ENCODE measurements at places on chromosomes 7 and 10.
A peak's percentile ranks its signal among the peaks of the same experiment; 100 is the strongest.

GRCh38 chr10:73032536-73032935 is 64.1 kb downstream of the P4HA1 start:
- DNase-seq, result no peak

DNA sequence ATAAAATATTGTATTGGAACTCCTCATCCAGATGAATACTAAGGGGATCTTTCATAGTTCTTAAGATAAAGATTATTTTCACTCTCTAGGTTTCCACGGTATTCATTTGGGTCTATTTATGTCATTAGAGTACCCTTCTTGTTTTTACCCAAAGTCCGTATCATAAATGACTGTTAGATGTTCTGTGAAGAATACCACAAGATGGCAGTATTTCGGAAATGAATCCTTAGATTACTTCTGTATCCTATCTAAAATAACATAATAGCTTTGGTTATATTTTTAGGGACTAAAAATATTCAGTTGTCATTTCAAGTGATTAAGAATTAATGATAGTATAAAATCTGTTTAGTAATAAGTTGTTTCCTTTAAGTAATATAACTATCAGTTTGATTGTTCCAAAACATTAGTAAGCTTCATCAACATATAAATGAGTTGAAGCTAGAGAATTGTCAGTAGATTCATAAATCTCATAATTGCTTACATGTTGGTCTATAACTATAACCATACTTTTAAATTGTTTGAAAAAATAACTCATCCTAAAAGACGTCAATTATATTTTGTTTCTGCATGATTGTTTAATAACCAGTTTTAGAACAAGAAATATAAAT is 337.5 kb upstream of the KCND2 start:
- DNase-seq, result no peak

- DNase-seq, result no peak
These were observed 137.6 kb downstream of the NRP1 start for GRCh38 chr10:33196710-33197491.

- DNase-seq, result no peak
These were observed 72.7 kb upstream of the PALS2 start for GRCh38 chr7:24500599-24500998.

DNA sequence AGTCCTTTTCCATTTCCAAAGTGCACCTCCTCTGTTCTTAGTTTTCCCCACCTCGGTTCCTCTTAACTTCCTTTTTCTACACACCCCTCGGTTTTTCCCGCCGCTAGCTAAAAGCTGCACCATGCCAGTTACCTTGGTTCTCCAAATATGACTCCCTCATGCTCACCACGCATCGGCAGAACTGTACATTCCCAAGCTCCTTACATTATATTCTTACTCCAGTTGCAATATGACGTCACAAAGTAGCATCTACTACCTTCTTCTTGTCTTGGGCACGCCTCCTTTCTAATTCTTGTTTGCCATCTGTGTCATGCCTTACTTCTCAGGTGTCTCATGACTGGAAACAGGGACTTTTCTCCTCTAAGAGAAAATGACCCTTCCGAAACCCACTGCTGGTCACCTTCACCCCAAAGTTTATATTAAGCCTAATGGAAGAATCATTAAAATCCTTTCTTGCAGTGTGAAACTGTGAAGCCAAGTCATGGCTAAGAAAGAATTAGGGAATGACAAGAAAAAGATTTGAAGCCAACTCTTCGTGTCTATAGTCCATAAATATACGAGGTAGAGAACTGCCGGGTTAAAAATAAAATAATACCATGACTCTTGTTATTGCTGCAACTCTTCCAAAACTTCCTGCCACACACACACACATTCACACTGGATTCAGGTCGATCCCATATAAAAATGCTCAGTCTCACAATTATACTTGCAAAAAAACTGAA is 1.7 kb downstream of the ESYT2 start:
- no peak for DNase-seq

DNA sequence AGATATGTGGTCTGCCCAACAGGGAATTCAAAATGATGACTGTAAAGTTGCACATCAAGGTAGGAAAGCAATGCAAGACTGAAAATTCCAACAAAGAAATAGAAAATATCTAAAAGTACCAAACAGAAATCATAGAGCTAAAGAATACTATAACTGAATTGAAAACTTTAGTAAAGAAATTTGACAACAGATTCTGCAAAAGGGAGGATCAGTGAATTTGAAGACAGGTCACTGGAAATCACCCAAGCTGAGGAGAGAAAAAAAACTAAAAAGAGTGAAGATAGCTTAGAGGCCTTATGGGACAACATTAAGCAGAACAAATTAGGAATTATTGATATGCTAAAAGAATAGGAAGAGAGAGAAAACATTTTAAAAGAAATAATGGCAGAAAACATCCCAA is 240.6 kb downstream of the SNX13 start:
- DNase-seq, result no peak

- DNase-seq, result no peak
These were observed 483.0 kb upstream of the SORCS1 start for GRCh38 chr10:107647462-107647861.

- DNase-seq, result no peak
These were observed 41.2 kb downstream of the STK17A start for GRCh38 chr7:43624156-43624555.

GRCh38 chr10:8674230-8674629 is 619.7 kb downstream of the GATA3 start:
- DNase-seq, result no peak

- no peak for DNase-seq
These were observed 1509.7 kb upstream of the LRRTM3 start for GRCh38 chr10:65416094-65416493.

- no peak for DNase-seq
These were observed 41.5 kb upstream of the ANAPC16 start for GRCh38 chr10:72174297-72174662.

DNA sequence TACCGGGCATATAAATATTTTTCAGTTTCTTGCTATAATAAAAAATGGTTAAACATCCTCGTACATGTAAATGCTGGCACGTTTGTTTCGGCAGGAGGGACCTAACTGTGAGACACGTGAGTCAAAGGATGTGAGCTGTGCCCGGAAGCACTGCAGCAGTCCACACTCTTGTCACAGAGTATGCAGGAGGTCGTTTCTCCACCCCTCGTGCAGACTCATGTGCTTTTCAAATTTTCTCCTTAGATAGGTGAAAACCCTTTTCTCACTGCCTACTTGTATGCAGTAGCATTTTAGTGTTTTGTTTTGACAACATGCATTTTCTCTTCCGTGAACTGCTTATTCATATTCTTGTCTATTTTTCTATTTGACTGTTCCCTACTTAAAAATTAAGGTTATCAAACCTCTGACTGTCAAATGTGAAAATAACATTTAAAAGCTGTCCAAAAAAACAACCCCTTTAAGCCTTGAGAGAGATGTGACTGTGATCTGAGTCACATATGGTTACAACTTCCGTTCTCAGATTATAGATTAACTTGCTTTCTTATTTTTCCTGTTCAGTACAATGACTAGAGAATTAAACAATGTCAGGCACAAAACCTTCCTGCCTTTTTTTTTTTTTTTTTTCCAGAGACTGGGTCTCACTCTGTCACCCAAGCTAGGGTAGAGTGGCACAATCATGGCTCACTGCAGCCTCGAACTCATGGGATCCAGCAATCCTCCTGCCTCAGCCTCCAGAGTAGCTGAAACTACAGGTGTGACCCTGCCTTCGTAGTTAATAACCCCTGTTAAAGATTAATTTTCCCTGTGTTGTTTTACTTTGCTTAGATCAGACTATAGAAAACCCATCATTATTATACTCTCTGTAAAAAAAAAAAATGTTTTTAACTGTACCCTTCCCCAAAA is 45.1 kb downstream of the DPY19L1 start:
- DNase-seq, result peak; percentile 6

DNA sequence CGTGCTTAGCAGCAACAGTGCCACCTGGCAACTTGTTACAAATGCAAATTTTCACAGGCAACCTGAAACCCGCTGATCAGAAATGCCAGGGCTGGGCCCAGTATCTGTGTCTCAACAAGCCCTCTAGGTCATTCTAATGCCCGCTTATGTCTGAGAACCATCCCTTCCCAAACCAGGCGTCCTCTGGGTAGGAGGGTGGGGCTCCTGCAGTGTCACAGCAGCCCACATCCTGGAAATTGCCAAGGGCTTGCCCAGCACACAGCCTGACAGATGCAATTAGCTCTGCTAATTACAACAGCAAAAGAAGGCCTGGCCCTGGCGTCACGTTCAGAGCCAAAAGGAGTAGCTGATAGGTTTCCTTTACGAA is 15.9 kb downstream of the ITPRIP start:
- no peak for DNase-seq

DNA sequence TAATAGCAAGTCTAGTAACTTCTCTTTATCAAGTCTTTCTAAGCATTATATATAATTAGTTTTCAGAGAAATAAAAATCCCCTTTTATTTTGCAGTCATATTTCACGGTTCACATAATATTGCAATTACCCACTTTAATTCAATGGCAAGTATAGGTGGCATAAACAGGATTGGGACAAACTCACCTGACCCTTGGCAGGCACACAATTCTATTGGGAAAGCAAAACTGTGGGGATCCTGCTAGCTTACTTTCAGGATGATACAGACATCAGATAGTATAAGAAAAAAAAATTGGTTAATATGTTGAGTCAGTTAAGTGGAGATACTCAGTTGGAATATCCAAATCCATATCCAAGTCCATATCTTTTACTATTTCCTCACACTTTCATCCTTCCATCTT is 294.8 kb downstream of the SNX13 start:
- no peak for DNase-seq

GRCh38 chr7:155311826-155312537 is 14.3 kb downstream of the INSIG1 start:
- no peak for DNase-seq

GRCh38 chr10:133072196-133072595 is 15.5 kb upstream of the ADGRA1 start:
- no peak for DNase-seq

- no peak for DNase-seq
These were observed 40.7 kb upstream of the SDK1 start for GRCh38 chr7:3260401-3260715.

DNA sequence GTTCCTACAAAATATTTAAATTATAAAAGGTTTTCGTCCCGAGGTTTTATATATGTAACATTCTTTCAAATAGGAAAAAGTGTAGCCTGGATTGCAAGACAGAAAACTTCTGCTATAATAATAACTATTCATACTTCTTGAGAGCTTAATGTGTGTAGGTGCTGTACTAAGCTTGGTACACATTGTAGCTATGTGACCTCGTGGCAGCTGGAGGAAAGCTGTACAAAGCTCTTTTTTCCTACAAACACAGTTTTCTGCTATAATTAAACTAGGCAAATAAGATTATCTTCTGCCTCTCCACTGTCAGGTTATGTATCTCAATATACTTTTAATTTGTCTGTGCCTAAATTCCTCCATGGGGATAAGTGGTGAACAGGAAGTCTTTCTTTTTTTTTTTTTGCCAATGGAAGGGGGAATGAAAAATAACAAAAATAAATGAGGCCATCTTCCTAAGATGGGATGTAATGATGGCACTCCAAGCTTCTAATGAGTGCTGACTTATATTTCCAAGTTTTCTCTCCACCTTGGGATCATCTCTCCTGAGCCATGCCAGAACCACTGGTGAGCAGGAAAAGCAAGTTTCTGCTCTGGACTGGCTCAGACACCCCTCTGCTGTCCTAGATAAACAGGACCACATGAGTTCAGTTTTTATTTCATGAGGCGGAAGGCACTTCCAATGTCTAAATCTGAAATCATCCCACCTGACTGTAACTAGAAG is 9.9 kb downstream of the SGMS1 start:
- no peak for DNase-seq

DNA sequence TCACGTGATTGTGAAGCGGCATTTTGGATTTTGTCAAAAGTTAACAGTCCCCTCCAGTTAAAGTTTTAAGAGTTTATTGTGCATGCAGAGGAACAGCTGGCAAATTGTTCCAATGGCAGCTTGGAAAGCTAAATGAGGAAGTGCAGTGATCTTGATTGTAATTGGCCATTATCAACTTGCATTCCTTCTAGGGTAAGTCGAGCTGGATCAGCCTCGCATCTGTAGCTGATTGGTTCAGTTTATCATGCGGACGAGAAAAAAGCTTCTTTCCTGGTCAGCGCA is 566 bp downstream of the ZNF789 start:
- no peak for DNase-seq

- no peak for DNase-seq
These were observed 82.3 kb upstream of the GTF2I start for GRCh38 chr7:74575083-74575784.

- no peak for DNase-seq
These were observed 43.7 kb upstream of the DGKI start for GRCh38 chr7:137890449-137890921.

- DNase-seq, result no peak
These were observed 3.2 kb downstream of the GALNT17 start for GRCh38 chr7:71135116-71135515.

DNA sequence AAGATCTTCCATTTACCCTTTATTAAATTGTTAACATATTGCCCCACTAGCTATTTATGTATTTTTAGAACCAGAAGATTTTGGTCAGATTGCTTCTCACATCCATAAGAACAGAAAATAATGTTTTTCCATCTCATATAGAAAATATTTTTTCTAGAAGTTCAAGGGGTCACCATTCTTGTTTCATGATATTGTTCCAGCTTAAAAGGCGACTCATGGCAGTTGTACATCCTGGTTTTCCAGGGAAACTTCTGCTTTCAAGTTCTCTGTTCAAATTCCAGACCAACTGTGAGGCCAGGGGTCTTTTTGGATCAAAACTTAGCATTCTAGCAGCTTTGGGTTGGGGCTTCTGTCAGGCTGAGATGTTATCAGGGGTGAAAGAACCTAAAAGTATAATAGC is 84.4 kb downstream of the LRRC4 start:
- no peak for DNase-seq

- no peak for DNase-seq
These were observed 1093.6 kb upstream of the GHITM start for GRCh38 chr10:83045731-83046130.

DNA sequence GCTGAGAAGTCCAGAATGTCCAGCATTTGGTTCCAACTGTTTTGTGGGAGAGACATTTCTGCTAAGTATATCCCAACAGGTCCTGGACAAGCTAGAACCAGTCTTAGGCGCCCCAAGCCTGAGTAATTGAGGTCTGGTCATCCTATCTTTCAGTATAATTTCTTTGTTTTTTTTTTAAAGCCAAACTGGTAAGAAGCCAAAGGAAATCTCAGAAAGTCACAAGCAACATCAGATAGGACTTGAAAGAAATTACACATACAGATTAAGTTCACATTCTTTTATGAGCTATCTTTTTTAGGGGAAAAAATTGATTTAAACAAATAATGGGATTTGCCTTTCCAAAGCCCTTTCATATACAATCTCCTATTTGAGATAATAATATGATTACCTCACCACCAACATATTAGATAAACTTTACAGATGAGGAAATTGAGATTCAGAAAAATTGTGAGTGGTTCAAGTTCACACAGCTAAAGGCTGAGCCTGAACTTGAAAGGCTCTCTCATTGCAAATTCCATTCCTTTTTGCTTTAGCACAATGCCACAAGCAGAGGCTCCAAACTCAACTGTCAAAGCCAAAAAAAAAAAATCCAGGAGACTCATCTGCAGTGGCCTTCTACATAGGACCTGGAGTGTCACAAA is 15.0 kb downstream of the PDLIM1 start:
- no peak for DNase-seq

Measured in activated CD4-positive, alpha-beta T cell treated with anti-CD3 and anti-CD28 coated beads, Interleukin-2, amount 50 U/mL, for 4 hours (primary cell).